ENCODE measurements at places on chromosomes 3 and 15.

DNA sequence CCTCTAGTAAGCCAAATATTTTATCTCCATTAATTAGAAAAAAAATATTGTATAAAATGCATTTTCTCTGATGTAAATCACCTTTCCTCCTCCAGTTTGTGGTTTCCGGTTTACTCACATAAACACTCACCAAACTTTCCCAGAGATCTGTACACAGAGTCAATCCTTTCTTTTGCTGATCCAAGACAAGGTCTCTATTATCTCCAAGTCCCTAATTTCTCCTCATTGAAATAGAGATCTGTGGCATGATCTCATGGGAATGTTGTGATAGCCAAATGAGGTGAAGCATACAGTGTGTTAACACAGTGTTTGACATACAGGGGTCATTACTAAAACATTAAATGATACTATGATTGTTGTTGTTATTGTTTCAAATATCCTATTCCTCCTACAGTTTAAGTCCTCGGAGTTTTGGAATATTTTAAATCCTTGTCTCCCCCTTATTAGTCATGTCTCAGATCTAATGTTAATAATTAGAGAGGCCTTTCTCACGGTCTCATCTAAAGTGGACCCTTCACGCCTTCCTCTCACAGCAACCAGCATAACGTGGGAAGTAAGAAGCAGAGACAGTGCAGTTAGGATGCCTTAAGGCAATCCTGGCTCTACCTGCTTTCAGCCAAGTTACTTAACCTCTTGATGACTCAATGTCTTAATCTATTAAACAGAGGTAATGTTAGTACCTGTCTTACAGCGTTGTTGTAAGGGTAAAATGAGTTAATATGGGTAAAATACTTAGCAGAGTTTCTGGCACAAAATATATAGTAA lies 333.3 kb downstream of the GRM7 start:
- DNase-seq: no peak

- peak; percentile 15 for DNase-seq
Measured at GRCh38 chr3:140219923-140220452, 285.0 kb downstream of the CLSTN2 start.

GRCh38 chr15:97691799-97692198 lies 268.7 kb upstream of the ARRDC4 start:
- DNase-seq: peak; percentile 90

- no peak for DNase-seq
Measured at GRCh38 chr3:7371693-7372572, 511.0 kb downstream of the GRM7 start.

- DNase-seq: peak; percentile 85
Measured at GRCh38 chr3:129888771-129889170, 4.7 kb downstream of the TMCC1 start.

DNA sequence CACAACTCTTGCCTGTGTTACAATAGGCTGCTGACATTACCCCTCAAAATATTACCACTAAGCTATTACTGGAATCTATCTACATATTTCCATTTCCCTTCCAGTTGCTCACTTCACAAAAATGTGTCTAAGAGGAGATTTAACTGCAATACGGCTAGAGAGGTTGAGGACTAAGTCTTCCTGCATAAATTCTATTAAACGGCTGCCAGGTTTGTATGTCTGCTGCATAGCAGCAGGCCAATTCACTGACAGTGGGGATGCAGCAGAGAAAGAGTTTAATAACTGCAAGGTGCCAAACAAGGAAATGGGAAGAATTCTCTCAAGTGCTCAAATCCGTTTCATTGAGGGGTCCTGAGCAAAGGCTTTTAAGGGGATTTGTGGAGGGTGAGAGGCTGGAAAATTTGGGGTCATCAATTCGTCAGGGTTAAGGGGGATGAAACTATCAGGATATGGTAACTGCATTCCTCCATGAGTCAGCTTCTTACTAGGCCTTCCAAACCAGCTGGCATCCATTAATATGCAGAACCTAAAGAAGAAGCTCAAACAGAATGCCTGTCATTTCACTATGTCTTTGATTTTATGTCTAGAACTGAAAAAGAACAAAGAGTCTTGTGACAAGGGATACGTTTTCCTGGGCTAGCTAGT lies 675.6 kb downstream of the TBL1XR1 start:
- no peak for DNase-seq

GRCh38 chr3:150635526-150635925 lies 32.4 kb downstream of the SELENOT start:
- DNase-seq: no peak

GRCh38 chr3:52237657-52238172 lies 1.2 kb downstream of the TWF2 start:
- DNase-seq: peak; percentile 65

DNA sequence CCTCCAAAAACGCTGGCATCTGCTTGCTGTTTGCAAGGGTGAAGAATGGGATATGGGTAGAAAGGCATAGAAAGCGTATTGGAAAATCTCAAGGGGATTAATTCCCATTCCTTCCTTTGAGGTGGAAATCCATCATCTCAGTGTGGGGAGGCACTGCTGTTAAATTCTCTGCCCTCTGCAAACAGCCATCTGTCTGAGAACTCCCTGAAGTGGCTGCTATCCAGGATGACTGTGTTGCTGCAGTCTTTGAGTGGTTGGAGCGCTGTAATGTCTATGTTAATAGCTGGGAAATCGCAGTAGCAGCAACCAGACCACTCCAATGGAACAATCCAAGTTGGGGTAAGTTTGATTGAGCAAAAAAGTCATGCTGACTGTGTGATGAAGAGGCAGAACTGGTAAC lies 625.9 kb downstream of the NLGN1 start:
- DNase-seq: no peak

DNA sequence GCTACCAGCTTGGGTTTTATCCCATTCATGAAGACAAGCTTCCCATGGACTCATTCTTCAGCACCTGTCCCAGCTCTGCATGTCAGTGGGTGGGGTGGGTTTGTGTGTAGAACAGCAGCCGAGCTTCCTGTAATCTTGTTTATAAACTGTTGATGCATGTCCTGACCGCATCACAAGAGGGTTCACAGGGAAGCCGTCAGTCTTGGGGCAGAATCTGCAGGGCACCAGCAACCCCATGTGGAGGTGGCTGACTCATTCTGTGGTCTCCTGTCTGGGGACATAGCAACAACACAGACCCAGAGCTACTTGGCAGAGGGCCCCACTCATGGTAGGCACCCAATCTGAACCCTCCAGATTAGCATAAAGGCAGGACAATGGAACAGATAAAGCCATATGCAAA lies 35.6 kb downstream of the DAPK2 start:
- peak; percentile 97 for DNase-seq

GRCh38 chr3:143328451-143328850 lies 208.9 kb downstream of the CHST2 start:
- DNase-seq: no peak

- no peak for DNase-seq
Measured at GRCh38 chr3:172606021-172606420, 82.8 kb upstream of the TNFSF10 start.

DNA sequence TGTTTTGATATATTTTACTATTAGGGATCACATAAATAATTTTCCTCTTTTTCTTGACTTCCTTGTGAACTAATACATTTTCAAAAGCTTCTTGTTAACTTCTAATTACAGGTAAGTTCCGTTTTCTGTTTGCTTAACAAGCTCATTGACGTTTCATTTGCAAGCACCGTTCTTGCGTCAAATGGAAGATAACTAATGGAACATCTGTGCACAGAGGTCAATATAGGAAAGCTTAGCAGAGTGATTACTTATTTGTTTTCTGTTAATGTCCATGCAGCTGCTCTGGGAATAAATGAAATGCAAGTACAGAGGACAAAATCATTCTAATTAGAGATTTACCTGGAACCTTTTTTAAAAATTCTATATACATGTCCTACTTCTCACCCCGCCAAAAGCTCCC lies 115.5 kb upstream of the C2CD4B start:
- DNase-seq: no peak

DNA sequence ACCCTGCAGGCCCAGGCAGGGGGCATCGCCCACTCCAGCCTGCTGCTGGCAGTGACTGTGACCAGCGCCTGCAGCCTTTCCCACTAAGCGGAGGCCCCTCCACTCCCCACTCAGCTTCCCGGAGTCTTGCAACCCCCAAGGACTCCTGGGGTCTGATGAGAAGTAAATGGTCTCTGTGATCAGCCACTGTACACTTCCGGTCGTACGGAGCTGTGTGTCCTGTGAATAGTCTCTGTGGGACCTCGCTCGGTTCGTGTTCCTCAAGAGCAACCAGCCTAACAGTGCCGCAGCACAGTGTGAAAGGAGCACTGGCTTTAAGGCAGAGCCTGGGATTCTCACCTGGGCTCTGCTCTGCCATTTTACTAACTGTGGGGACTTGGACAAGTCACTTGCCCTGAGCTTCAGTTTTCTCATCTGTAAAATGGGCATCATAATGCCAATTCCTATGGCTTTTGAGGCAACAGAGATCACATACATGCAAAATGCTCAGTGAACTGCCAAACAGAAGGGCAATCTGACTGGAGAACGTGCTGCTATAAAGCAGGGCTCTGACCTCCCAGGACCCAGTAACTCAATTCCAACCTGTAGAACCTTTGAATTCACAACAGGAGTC lies 26.7 kb downstream of the TMEM43 start:
- no peak for DNase-seq

GRCh38 chr15:56472278-56472677 lies 7.3 kb upstream of the MNS1 start:
- no peak for DNase-seq

GRCh38 chr3:17846466-17846865 lies 104.0 kb upstream of the TBC1D5 start:
- no peak for DNase-seq

- DNase-seq: no peak
Measured at GRCh38 chr3:72601060-72601459, 247.2 kb downstream of the SHQ1 start.

DNA sequence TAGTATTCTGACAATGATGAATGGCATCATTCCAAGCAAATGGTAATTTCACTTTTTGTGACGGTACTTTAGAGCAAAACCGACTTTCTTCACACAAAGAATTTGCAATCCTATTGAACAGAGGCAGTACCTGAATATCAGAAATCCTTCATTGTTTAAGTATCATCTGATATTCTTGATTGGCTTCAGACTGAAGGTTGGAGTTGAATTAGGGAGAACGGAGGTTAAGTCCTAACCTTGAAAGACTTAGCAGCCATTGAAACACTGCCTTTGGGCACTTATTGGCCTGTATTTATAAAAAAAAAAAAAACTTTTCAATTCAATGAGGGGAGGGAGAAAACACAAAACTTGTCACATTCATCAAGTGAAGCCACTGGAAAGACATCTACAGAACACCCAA lies 89.0 kb downstream of the MECOM start:
- DNase-seq: no peak

DNA sequence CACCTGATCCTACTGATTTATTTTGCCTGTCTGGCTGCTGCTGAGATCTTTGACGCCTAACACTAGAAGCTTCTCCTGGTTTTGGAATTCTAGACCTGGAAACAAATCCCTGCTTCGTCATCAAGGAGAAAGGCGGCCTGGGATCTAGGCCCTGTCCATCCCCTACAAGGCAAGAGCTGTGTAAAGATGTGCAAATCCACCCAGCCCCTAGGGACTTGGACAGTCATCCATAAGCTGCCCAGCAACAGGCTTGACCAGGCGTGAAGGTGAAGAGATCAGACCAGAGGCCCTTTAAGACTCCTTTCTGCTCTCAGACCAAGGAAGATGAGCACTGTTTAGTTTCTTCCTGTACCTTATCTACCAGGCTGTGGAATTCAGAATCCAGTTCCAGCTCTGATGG lies 32.2 kb downstream of the SLC41A3 start:
- no peak for DNase-seq

DNA sequence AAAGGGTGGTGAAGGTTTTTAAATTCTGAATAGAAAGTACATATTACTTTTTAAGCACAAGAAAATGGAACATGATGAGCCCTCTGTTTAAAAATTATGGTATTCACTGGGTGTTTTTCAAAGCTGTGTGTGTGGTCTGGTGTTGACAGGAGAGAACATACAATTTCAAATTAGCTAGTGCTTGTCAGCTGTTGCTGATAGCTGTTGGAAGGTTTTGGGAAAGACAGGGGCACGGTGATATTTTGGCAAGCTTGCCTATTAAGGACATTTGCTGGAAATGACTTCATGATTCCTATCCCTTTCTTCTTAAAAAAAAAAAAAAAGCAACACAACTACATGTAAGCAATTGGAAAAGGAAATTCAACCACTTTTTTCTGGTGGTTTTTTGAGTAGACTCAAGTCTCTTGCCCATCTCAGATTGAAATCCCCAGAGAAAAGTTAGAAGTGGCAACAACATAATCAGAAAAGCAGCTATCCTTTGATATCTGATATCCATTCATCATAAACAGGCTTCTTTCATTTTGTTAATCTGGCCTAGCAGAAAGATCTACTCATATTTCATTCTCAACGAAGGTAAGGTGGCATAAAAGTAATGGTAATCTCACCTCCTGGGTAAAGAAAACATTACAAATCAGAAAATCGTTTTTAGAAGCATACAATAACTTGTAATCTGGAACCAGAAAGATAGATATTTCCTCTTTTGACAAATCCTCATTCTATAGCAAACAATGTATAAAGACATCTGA lies 130.0 kb downstream of the RBMS3 start:
- DNase-seq: no peak

- no peak for DNase-seq
Measured at GRCh38 chr3:46187341-46187700, 20.8 kb downstream of the CCR1 start.

GRCh38 chr15:95016511-95017229 lies 785.3 kb downstream of the MCTP2 start:
- no peak for DNase-seq

DNA sequence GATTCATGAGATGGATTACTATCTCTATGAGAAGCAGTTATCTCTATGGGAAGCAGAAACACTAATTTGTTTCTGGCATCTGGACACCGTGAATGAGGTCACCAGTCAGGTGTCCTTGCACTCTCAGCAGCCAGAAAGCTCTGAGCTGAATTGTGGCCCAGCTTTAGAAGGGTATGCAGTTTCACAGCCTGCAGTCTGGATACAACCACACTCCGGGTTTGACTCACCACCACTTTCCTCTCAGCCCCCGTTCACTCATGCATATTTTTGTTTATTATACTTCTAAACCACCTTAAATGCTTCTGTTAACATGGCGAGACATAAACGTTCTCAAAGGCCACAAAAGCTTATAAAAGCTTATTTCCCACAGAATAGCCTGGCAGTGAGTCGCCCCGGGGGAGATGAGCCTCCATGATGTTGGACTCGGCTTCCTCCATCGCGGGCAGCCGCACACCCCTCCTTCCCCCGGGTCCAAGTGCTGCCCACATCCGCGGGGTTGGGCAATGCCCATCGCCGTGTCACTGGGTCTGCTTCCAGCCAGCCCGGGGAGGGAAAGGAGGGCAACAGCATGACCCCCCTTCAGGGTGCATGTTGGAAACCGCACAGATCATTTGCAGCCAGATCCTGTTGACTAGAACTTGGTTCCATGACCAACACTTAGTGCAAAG lies 16.8 kb upstream of the SLC41A3 start:
- no peak for DNase-seq

DNA sequence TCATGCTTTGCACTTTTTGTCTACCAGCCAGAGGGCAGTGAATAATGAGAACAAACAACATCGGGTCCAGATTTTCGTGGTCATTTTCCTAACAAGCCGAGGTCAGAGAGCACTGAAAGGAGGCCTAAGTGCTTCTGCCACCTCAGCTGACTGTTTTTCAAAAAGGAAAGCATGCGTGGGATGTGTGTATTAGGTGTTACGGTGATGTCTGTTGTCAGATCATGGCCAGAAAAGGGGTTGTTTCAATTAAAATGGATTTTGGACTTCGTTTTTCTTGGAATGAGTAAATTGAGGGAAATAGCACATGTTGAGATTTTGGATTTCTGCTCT lies 99.5 kb downstream of the APBA2 start:
- DNase-seq: no peak

- no peak for DNase-seq
Measured at GRCh38 chr3:126936853-126937425, 46.0 kb upstream of the PLXNA1 start.

All from SW480 (cell line).